Stimulated activated CD4-positive, alpha-beta T cell treated with anti-CD3 and anti-CD28 coated beads, TNF-alpha, amount 100 ng/mL, for 4 hours (primary cell): ENCODE measurements at places on chromosomes 11 and 22.

DNA sequence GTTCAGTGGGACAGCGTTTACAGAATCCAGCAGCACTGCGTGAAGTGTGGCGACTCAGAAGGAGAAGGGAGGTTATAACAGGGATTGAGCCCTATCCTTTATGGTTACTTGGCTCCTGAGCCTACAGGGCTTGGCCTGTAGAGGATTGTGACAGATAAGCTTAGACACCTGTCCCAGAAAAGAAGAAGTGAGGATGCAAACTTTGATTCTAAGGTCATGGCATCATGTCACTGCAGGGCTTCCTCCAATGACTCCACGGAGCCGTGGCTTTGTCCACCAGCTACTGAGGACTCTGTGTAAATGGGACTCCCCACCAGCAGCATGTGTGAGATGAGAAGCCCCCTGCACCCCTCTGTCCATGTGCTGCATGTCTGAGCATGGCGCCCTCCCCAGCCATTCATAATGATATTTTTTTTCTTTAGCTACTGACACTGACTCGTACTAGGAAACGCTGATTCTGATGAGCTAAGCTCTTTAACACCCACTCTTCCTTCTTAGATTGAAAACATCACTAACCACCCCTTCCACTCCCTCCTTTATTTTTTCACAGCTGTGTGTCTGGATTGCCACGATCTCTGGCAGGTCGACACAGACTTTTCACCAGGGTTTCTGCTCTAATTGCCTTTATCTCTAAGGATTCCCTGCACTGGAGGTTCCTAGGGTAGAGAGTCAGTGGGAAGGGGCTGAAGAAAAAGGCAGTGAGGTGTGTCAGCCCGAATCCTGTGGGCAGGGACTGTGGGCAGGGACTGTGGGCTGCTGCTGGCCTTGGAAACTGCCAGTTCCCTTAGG, 65.5 kb upstream of the TTC12 start:
- no peak for DNase-seq

GRCh38 chr11:60992842-60993409, 21.4 kb downstream of the CD6 start:
- DNase-seq = no peak

DNA sequence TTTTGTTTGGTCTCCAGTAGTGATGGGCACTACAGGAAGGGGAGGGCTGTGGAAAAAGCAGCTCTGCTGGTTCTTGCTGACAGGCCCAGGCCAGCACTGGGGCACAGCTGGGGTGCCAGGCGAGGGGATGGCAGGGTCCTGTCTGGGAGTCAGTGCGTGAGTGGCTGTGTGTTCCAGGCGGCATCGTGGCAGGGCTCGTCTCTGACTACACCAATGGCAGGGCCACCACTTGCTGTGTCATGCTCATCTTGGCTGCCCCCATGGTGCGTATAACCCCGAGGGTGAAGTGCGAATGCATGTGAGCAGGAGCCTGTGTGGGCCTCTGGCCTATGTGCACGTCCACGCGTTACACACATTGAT, 20.9 kb downstream of the SLC37A2 start:
- DNase-seq = no peak

DNA sequence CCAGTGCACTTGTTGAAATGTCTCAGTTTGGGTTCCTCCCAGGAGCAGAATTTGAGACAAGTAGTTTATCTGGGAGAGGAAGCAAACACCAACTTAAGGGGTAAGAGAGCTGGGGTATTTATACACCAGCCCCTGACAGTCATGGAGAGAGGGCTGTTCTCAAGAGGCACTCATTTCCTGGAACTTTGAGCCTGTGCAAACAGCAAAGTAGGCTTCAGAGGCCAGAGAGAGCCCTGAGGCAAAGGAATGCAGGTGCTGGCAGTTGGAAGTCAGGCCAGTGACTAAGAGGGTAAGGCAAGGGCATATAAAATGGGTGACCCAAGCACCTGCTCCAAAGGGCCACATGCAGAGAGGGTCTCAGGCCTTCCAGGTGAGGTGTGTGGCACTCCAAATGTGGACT, 16.1 kb downstream of the MS4A18 start:
- DNase-seq = no peak

DNA sequence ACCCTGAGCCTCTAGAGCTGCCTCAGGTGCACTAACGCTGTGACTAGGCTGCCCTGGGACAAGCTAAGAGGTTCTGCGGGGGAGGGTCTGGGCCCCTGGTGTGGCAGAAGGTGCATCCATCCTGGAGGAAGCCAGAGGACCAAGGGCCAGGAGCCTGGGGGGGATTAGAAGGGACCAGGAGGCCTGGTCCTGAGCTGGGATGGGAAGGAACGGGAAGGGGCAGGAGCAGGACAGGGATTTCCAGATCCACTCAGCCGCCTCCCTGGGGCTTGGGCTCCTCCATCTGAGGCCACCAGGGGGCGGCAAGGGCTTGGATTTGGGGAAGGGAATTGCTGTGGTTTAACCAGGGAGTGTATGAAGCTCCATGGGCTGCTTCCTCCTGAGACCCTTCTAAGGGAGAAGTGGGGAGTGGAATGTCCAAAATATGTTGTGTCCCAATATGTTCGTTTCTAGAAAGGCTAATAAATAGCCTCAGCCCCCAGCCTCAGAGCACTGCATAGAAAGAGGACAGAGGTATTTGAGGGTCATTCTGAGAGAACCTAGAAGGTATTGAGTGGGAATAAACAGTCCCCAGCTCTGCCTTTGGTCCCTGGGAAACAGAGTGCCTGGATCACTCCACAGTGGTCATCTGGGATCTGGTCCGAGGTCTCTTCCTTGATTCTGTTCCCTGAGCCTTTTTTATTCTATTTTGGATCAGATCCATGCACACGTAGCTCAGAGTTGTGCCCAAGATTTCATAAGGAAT, 17.4 kb upstream of the PRAME start:
- DNase-seq = no peak

GRCh38 chr11:119484741-119485605, 62.0 kb upstream of the THY1 start:
- no peak for DNase-seq

DNA sequence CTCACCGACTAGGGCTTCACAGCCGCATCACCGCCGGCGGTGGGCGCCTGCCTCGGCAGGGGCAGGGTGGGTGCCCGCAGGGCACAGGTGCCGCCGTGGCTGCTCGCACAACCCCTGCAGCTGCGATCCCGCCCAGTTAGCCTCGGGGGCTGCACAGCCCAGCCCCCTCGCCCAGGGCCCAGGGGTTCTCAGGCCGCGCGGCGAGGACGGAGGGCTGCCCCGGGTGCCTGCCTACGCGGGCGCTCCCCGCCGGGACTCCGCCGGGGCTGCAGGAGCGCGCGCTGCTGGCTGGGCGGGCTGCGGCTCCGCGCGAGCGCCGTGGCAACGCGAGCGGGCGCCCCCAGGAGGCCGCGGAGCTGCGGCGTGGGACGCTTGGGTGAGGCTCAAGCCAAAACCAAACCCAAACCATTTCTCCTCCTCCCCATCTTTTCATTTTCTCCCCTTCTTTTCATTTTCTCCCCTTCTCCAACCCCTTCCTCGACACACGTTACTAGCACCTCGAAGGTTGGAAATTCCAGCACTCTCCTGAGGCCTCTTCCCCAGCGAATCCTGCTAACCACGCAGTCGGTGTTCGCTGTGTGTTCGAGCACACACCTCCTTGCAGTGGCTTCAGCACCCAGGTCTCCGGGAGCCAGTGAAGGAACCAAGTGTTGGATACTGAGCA, at the start of gene MICAL3:
Gene MICAL3, minus strand, starts transcription at position 286 of the 664 bp plus-strand sequence. CDS start 117,749 bp downstream, outside the sequence.
- peak; percentile 36 for DNase-seq

DNA sequence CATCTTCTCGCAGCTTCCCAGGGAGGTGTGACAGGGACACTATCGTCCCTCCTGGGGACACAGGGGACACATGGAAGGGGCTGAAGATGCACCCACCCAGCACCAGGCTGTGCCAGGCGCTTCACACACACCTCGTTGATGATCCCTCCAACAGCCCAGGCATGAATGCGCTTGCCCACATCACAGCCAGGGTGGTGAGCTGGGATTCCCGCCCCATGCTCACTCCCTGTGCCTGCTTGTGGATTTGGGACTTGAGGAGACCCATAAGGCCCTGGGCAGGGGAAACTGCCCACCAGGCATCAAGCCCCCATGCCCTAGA, 57.8 kb downstream of the OTOG start:
- DNase-seq = no peak

GRCh38 chr11:113849713-113850112, 25.7 kb downstream of the USP28 start:
- DNase-seq = no peak

DNA sequence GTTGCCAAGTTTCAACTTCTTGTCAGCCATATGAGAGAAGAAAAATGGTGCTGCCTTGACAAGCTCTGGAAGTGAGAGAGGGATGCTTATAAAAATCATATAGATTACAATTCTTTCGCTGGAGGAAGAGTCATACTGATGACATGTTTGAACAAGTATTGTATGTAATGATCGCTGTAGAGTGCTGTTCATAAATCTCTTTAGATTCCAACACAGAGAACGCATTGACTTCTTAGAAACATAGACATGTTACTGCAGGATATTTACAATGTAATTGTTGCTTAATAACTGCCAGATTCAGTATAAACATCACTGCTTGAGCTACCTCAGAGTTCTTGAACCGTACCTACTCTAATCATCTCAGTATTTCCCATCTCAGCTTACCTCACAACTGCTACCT, 571.6 kb downstream of the LUZP2 start:
- DNase-seq = no peak

- DNase-seq = no peak
These were observed 15.4 kb downstream of the ART5 start for GRCh38 chr11:3626250-3626960.

- DNase-seq = peak; percentile 36
These were observed 557 bp downstream of the GTPBP1 start for GRCh38 chr22:38706101-38706900.

GRCh38 chr11:1336836-1337646, 27.6 kb upstream of the TOLLIP start:
- peak; percentile 37 for DNase-seq

DNA sequence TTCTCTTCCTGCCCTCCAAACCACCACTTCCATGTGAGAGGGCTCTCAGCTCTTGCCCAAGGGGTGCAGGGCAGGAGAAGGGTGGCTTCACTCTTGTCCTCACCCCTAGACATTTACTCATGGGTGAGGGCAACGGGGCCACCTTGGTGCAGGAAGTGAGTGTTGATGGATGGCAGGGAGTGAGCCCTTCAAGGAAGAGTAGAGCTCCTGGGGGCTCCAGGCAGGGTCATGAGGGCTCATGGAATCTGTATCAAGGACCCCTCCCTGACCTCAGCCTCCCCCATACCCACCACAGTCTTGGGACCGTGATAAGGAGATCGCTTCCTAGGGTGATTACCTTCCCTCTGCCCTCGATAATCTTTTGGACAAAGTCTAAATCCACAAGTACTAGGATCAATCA, 37.8 kb downstream of the TSPAN18 start:
- DNase-seq = no peak

DNA sequence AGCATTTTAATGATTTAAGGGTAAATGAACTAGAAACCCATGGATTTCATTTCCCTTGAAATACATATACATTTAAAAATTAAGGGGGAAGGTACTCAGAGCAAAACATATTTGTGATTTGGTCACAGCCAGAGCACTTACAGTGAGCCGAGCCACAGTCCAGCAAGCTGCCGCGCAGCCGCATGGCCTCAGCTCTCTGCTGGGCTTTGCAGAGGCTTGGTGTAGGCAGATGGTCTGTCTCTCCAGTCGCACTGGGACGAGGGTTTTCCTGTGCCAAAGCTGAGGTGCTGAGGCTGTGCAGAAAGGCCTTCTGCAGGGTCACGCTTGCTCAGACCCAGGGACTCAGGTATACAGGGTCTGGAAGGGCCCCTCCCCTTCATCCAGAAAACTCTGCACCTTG, 367.3 kb downstream of the OPCML start:
- no peak for DNase-seq
